GOT3 (cell line): ENCODE measurements at places on chromosomes 7 and 10.

GRCh38 chr10:59287587-59288255 is 74.6 kb downstream of the FAM13C start:
- DNase-seq = no peak

DNA sequence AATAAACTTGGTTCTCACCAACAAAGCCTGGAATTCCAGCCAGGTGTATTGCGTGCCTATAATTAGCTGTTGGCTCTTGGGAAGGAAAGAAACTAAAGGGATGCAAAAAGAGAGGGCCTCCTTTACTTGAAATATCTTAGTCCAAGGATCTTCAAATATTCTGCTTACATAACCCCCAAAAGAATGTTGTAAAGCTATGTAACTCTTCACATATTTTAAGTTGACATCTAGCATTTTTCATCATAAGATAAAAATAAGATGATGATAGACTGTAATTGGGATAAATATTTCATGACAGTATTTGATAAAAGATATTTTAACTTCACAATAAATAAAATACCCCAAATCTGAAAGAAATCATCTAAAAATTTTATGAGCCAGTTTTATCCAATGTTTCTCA is 52.5 kb upstream of the SEPTIN7 start:
- no peak for DNase-seq

DNA sequence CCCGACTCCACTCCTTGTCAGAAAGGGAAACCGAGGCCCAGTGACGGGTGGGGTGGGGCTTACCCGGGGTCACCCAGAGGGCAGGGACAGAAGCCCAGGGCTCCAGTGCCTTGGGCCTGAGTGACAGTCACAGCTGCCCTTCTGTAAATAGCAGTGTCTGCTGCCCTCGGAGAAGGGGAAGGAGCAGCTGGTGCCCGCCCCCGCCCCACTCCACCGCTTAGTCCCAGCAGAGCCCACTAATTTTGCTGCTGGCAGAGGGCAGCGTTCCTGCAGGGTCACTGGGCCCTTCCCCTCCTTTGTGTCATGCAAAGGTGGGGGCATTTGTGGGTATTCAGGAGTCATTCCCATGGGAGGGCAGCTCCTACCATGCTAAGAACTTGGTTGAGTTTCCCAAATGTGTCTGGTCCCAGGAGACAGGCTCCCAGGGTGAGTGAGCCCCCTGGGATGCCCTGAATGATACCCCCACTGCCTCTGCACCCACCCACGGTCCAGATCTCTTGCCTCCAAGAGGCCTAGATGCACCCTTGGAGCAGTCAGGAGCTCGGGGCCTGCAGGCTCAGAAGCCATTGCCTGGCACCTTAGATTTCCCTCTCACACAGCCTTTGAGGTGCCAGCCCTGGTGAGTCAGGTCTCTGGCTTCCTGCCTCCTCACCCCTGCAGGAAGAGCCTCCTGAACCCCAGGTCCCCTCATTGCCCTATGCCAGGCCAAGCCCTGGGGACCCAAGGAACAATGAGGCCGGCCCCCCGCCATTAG is 17.2 kb downstream of the SH2B2 start:
- no peak for DNase-seq

DNA sequence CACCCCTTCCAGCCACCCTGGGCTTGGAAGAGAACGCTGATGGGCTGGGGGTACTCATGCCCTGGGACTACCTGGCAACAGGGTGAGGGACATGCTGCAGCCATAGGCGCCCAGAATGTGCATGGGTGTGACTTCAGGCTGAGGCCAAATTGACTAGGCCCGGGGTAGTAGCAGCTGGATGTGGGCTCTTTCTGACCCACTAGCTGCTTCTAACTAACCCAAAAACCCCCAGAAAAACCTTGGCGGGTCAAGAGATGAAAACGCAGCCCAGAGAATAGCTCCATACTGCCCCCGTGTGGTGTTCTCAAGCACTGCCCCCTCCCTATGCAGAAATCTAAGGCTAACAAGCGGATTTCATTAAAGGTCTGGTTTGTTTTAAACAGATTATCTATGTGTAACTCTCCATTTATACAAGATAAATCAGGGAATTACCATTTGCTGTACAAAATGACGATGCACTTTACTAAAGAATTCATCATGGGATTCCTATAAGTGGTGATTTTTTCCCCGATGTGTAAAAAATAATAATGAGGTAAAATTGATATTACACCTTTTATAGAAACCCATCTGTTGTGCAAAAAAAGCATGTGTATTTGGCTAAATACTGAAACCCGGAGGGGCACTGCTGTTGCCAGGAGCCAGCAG is 4.2 kb downstream of the SMARCD3 start:
- no peak for DNase-seq

- DNase-seq = no peak
Observed at GRCh38 chr7:128379900-128380479, 18.5 kb upstream of the PRRT4 start.

- peak; percentile 57 for DNase-seq
Observed at GRCh38 chr7:1532456-1533254, 2.2 kb downstream of the MAFK start.

GRCh38 chr7:156889746-156890145 is 3.2 kb downstream of the LMBR1 start:
- no peak for DNase-seq
